ENCODE measurements at places on chromosomes 12 and 14. TPM values are rescaled to one million over a fixed set of nuclear protein-coding genes. Genes with fewer than 3 reads are reported as not detected.

DNA sequence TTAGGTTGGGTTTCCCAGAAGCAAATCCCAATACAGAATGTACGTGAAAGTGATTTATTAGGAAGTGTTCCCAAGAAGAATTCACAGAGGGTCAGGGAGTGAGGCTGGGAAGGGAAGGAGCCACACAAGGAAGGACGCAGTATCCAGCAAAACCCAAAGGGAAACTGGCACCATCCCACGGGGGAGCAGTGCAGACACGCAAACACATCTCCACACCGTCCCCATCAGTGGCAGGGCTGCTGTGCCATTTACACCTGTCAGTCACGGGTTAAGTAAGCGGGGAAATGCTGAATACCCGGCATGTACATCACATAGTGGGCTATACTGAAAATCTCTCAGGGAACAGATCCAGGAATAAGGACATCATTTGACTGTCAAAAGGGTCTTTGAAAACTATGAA is 93.9 kb downstream of the SLC38A1 start:
- DNase-seq, result no peak
- no peaks in the 10 kb centered on the region for H3K27me3 ChIP-seq
- H3K4me3 ChIP-seq, result no peak overlapping the region
- H3K27ac ChIP-seq, result no peak overlapping the region
- peaks cover 8% of the 10 kb centered on the region for H3K4me1 ChIP-seq

- H3K27me3 ChIP-seq, result no peaks in the 10 kb centered on the region
- H3K36me3 ChIP-seq, result no peaks in the 10 kb centered on the region
- no peak overlapping the region for H3K27ac ChIP-seq
- H3K4me1 ChIP-seq, result no peaks in the 10 kb centered on the region
- no peak for DNase-seq
Observed at GRCh38 chr14:84340938-84341337, 1189.0 kb upstream of the FLRT2 start.

GRCh38 chr12:13100882-13101769 is 2.3 kb downstream of the GSG1 start:
- peaks cover 6% of the 10 kb centered on the region for H3K4me1 ChIP-seq
- no peaks in the 10 kb centered on the region for H3K27me3 ChIP-seq
- peak overlapping the region; percentile 68 for H3K4me3 ChIP-seq
- peak overlapping the region; percentile 92 for H3K27ac ChIP-seq
- H3K36me3 ChIP-seq, result no peaks in the 10 kb centered on the region

GRCh38 chr12:211639-212414 is 2.1 kb downstream of the SLC6A12 start:
- no peaks in the 10 kb centered on the region for H3K4me1 ChIP-seq
- no peak overlapping the region for H3K27ac ChIP-seq
- H3K27me3 ChIP-seq, result no peaks in the 10 kb centered on the region
- no peaks in the 10 kb centered on the region for H3K36me3 ChIP-seq

The WNT5B gene
- 0.29 TPM for total RNA-seq

GRCh38 chr12:63021116-63021515 is 86.2 kb upstream of the PPM1H start:
- H3K27ac ChIP-seq, result no peak overlapping the region
- no peak overlapping the region for H3K4me3 ChIP-seq
- no peaks in the 10 kb centered on the region for H3K4me1 ChIP-seq
- no peaks in the 10 kb centered on the region for H3K27me3 ChIP-seq
- no peak for DNase-seq

The KRT72 gene
- 149 TPM for total RNA-seq

DNA sequence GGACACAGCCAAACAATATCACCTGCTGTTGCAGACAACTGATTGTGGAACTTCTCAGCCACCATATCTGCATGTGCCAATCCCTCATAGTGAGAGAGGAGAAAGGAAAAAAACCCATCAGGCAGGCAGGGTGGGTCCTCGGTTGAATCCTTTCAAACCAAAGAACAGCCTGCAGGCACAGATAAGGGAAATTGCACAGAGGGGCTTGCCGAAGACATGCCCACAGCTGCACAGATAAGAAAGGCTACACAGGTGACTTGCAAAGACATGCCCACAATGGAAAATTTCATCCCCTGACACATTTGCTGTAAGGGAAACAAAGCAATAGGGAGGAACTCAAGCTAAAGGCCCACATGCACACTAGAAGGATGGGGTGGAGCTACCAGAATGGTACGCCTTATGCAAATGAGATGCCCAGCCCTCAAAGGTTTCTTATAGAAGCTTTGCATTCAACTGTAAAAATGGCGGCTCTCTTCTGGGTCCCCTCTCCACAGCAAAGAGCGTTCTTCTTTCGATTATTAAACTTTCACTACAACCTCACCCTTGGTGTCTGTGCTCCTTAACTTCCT is 170.0 kb upstream of the TMPO start:
- H3K27ac ChIP-seq, result no peak overlapping the region
- no peaks in the 10 kb centered on the region for H3K4me1 ChIP-seq
- H3K4me3 ChIP-seq, result no peak overlapping the region
- no peaks in the 10 kb centered on the region for H3K27me3 ChIP-seq
- H3K36me3 ChIP-seq, result no peaks in the 10 kb centered on the region
- no peak for DNase-seq

- no peaks in the 10 kb centered on the region for H3K27me3 ChIP-seq
- H3K4me1 ChIP-seq, result no peaks in the 10 kb centered on the region
- no peak overlapping the region for H3K27ac ChIP-seq
- no peak for DNase-seq
- H3K36me3 ChIP-seq, result no peaks in the 10 kb centered on the region
- H3K4me3 ChIP-seq, result no peak overlapping the region
Observed at GRCh38 chr14:77241955-77242354, 29.1 kb downstream of the NGB start.

GRCh38 chr14:33561488-33562175 is 389.2 kb downstream of the EGLN3 start:
- DNase-seq, result no peak
- H3K27ac ChIP-seq, result no peak overlapping the region
- H3K27me3 ChIP-seq, result no peaks in the 10 kb centered on the region
- H3K4me3 ChIP-seq, result no peak overlapping the region
- H3K4me1 ChIP-seq, result no peaks in the 10 kb centered on the region

DNA sequence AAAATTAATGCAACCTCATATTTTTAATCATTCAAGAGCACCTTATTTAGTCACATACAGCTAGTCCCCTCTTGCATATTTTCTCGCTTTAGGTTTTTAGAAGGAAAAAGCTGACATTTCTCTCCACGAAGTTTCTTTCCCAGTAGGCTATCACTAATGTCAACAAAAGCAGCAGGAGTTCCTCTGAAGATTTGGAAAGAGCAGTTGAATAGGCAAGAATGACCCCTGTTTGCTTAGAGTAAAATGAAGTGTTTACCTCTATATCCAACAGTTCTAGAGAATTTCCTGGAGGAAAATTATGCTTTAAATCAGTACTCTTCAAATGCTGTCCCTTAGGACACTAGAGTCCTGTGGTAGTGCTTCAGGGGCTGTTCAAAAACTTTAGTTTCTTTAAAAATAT is 188.1 kb upstream of the PRKD1 start:
- no peaks in the 10 kb centered on the region for H3K4me1 ChIP-seq
- no peaks in the 10 kb centered on the region for H3K36me3 ChIP-seq
- no peak for DNase-seq

DNA sequence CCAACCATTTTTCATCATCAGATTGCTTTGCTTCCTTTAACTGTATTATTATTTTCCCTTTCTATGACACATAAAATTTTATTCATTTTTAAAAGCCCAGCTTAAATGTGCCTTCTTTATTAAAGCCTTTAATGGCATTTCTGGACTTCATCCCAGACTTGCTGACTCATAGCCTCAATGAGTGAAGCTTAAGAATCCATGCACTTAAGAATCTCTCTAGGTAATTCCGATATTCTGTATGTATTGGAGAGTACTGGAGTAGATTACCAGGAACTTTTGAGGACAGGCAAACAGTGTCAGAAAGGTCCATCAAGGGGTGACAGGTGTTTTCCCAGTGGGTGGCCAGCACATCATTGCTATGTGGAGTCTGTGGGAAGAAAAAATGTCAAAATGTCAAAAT is 107.9 kb downstream of the PTPRQ start:
- H3K36me3 ChIP-seq, result no peaks in the 10 kb centered on the region
- H3K4me1 ChIP-seq, result no peaks in the 10 kb centered on the region
- H3K4me3 ChIP-seq, result no peak overlapping the region

GRCh38 chr12:63387771-63388170 is 236.8 kb upstream of the AVPR1A start:
- no peaks in the 10 kb centered on the region for H3K36me3 ChIP-seq
- H3K27me3 ChIP-seq, result no peaks in the 10 kb centered on the region
- H3K27ac ChIP-seq, result no peak overlapping the region
- no peak overlapping the region for H3K4me3 ChIP-seq

DNA sequence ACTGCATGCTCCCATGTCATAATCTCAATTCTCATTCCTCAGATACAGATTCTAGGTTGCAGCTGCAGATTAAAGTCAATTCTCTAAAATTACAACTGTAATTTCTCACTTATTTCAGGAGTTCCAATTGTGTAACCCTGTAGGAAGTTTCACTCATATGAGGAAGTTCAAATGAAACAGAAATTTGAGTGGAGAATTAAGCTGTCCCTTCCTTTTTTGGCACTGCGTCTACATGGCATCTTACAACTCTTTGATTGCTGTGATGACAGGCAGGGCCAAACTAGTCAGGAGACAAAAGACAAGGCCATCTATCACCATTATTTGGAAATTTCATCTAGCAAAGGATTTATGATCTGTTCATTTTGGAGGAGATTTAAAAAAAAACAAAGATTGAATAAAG is 13.3 kb upstream of the GRIP1 start:
- H3K4me1 ChIP-seq, result no peaks in the 10 kb centered on the region
- H3K4me3 ChIP-seq, result no peak overlapping the region
- H3K27ac ChIP-seq, result no peak overlapping the region
- DNase-seq, result no peak
- no peaks in the 10 kb centered on the region for H3K27me3 ChIP-seq
- H3K36me3 ChIP-seq, result no peaks in the 10 kb centered on the region

- no peaks in the 10 kb centered on the region for H3K36me3 ChIP-seq
- H3K4me1 ChIP-seq, result no peaks in the 10 kb centered on the region
- H3K27me3 ChIP-seq, result no peaks in the 10 kb centered on the region
- no peak for DNase-seq
Observed at GRCh38 chr12:5318874-5319273, 113.0 kb upstream of the NTF3 start.

- no peaks in the 10 kb centered on the region for H3K4me1 ChIP-seq
- H3K27ac ChIP-seq, result no peak overlapping the region
- no peaks in the 10 kb centered on the region for H3K27me3 ChIP-seq
Observed at GRCh38 chr12:30847259-30847658, 79.3 kb upstream of the TSPAN11 start.

DNA sequence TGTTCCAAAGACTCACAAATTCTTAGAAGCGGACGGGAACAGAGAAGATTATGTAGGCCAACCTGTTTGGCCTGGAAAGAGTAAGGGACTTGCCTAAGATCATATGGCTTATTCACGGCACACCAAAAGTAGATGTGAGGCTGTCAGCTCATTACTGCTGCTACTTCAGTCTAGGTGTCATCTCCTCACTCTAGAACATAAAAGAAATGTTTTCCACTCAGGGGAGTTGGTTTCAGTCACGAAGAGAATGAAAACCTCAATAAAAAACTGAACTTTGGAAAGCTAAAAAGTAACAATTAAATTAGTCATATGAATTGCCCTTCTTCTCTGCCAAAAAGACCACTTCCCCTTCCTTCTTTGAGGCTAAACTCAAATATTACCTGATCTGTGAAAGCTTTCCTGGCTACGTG is 658 bp upstream of the CEP128 start:
- peak overlapping the region; percentile 44 for H3K27ac ChIP-seq
- DNase-seq, result no peak
- no peaks in the 10 kb centered on the region for H3K27me3 ChIP-seq
- H3K36me3 ChIP-seq, result no peaks in the 10 kb centered on the region
- H3K4me3 ChIP-seq, result peak overlapping the region; percentile 78
- peaks cover 11% of the 10 kb centered on the region for H3K4me1 ChIP-seq

- H3K4me1 ChIP-seq, result no peaks in the 10 kb centered on the region
- H3K27me3 ChIP-seq, result no peaks in the 10 kb centered on the region
- no peak overlapping the region for H3K4me3 ChIP-seq
Observed at GRCh38 chr14:85516239-85517113, 13.5 kb upstream of the FLRT2 start.

DNA sequence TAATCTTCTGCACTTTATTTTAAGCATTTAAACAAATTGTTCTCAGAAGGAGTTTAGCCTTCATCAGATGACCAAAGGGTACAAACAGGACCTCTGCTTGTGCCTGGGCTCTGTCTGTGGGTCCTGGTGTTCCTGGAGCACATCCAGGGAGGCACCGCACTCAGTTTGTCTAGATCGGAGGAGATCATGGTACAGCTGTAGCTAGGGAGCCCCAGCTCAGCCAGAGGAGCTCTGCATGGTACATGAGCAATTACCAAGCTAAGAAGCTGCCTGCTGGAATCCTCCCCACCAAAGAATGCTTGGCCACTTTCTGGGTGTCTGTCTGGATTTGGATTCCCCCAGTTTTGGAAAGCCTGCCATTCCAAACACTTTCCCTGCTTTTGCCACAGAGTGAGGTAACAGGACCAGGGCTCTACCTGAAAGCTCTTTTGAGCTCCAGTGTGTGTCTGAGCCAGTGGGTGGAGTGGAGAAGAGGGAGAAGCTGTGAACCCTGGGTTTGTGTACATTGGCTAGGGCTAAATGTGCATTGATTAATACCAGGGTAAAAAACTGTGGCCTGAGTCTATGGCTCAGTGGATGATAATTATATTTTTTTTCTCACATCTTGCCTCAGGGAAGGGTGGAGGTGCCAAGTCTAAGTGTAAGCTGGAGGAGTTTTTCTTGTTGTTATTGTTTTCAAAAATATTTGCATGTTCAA is 163.7 kb upstream of the IGF1 start:
- H3K4me3 ChIP-seq, result no peak overlapping the region
- H3K4me1 ChIP-seq, result no peaks in the 10 kb centered on the region
- no peaks in the 10 kb centered on the region for H3K36me3 ChIP-seq
- H3K27ac ChIP-seq, result no peak overlapping the region
- no peak for DNase-seq
- H3K27me3 ChIP-seq, result no peaks in the 10 kb centered on the region

- H3K36me3 ChIP-seq, result no peaks in the 10 kb centered on the region
- no peak overlapping the region for H3K27ac ChIP-seq
- H3K27me3 ChIP-seq, result no peaks in the 10 kb centered on the region
- H3K4me3 ChIP-seq, result no peak overlapping the region
- no peak for DNase-seq
- no peaks in the 10 kb centered on the region for H3K4me1 ChIP-seq
Observed at GRCh38 chr12:93889516-93890212, 212.5 kb downstream of the CRADD start.

DNA sequence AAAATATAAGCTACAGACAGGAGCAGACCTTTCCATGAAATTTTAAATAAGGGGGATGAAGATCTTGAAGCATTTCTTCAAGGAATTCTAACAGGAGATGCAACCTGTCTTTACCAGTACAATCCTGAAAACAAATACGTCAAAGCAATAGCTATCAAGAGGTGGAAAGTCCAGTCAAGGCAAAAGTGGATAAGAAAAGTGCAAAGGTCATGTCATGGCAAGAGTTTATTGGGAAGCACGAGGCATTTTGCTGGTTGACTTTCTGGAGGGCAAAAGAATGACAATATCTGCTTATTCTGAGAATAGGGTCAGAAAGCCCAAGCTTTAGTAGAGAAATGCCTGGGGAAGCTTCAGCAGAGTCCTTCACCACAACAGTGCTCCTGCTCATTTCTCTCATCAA is 34.3 kb upstream of the PRB4 start:
- no peaks in the 10 kb centered on the region for H3K4me1 ChIP-seq
- H3K27ac ChIP-seq, result no peak overlapping the region
- DNase-seq, result no peak
- no peaks in the 10 kb centered on the region for H3K36me3 ChIP-seq

The B4GALNT3 gene
- total RNA-seq, result 2.3 TPM

The BRMS1L gene
- total RNA-seq, result 8.6 TPM

- H3K27me3 ChIP-seq, result no peaks in the 10 kb centered on the region
- no peaks in the 10 kb centered on the region for H3K36me3 ChIP-seq
- DNase-seq, result no peak
- no peak overlapping the region for H3K27ac ChIP-seq
- no peaks in the 10 kb centered on the region for H3K4me1 ChIP-seq
Observed at GRCh38 chr14:87186737-87187136, 806.2 kb downstream of the GALC start.

Data from naive thymus-derived CD4-positive, alpha-beta T cell (primary cell).